ENCODE measurements at places on chromosomes 11 and 22.

GRCh38 chr11:62015615-62016014 lies 48.2 kb upstream of the FTH1 start:
- DNase-seq: no peak

DNA sequence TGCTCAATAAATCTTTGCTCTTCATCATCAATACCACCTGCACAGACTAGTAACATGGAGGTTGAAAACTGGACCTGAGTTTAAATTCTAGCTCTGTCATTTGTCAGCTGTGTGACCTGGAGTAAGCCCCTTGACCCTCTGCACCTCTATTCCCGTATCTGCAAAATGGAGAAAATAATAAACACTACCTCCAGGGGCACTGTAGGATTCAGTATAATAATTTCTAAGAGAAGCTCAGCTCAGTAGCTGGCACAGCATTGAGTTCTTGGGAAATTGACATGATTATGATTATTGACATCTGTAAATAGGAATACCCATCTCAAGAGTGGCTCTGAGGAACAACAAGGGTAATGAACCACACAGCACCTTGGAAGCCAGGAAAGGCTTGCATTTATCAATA lies 78.4 kb downstream of the MN1 start:
- DNase-seq: no peak

- DNase-seq: no peak
Observed at GRCh38 chr11:57460758-57461749, 726 bp downstream of the RTN4RL2 start.

- no peak for DNase-seq
Observed at GRCh38 chr11:40269865-40270264, 1189.6 kb downstream of the LRRC4C start.

Data from NCI-H446 (cell line).